ENCODE measurements at places on chromosomes 5 and 9.
A peak's percentile ranks its signal among the peaks of the same experiment; 100 is the strongest.

DNA sequence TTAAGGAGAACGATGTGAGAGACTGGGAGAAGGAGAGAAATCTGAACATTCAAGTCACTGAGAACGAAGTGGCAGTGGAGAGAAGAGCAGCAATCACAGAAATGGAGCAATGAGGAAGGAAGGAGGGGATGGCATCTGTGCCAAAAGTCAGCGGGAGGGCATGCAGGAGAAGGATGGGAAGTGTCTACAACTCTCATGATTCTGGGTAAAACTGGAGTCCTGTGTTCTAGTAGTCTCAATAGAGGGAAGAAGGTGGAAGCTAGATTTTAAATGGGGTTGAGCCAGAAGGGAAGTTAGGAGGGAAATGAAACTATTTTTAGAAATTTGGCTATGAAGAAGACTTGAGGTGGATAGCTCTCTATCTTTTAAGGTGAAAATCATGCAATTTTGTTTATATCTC, 39.1 kb upstream of the SPATA31C2 start:
- DNase-seq = no peak

GRCh38 chr5:139399501-139400121, 4.3 kb downstream of the SPATA24 start:
- no peak for DNase-seq

DNA sequence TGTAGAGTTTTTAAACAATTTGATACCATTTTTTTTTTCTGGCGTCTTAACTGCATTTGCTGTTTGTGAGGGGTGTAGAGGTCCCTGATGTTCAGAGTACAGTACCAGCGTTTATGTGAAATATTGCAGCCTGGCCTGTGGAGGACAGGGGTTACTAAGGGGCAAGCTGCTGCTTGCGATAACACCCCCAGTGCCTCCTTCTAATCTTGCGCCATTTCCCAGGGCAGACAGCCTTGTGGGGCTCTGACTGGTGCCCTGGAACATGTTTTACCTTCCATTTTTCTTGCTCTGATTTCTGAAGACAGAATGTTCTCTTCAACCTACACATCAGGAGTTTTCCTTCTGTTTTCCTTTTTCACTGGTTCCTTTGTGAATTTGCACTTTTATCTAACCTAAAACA, 142.9 kb downstream of the DOCK8 start:
- DNase-seq = no peak

DNA sequence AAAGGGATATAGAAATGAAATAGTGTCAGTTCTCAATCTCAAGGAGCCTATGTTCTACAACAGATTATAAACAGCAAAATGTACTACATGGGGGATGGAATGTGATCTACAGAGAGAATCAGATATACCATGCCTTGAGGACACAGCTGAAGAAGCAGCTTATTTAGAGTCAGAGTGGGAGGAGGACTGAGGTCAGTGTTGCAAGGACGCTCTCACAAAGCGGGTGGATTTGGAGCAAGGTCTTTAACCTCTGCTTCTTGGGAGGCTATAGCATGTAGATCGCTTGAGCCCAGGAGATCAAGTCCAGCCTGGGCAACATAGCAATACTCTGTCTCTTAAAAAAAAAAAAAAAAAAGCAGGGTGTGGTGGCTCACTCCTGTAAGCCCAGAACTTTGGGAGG, 32.8 kb upstream of the PLIN2 start:
- no peak for DNase-seq

- no peak for DNase-seq
Observed at GRCh38 chr9:80899208-80899607, 790.1 kb downstream of the TLE1 start.

- no peak for DNase-seq
Observed at GRCh38 chr5:170426149-170426767, 37.1 kb upstream of the KCNMB1 start.

GRCh38 chr5:170434966-170435605, 45.9 kb upstream of the KCNMB1 start:
- peak; percentile 50 for DNase-seq

DNA sequence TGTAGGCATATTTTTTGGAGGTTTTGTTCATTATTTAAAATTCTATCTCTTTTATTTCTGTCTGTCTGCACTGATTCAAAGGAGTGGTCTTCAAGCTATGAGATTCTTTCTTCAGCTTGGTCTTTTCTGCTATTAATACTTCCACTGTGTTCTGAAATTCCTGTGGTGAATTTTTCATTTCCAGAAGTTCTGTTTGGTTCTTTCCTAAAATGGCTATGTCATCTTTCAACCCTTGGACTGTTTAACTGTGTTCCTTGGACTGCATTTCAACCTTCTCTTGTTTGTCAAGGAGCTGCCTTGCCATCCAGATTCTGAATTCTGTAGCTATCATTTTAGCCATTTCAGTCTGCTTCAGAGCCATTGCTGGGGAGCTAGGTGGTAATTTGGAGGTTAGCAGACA, 76.3 kb downstream of the CERT1 start:
- no peak for DNase-seq

GRCh38 chr5:82754759-82755158, 322.4 kb downstream of the TMEM167A start:
- no peak for DNase-seq

DNA sequence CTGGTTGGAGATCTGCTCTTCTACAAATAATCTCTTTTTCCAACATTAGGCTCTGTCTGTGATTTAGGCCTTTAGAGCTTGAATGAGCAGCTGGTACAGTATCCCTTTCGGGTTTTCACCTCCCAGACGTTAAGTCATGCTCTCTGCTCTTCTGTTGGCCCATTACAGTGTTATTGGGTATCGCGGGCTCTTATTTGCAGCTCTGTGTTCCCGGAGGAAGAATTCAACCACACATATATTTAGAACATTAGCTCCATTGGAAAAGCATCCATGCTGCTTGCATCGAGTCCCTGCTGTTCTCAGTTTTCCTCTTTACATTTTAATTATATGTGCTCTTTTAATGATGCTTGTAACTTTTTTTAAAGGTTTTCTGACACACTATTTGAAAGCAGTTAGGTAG, 278.0 kb upstream of the ADCY2 start:
- DNase-seq = no peak

GRCh38 chr9:27108981-27109541, at the start of gene TEK:
TEK (plus strand) TSS chr9:27109225; CDS start chr9:27109591, 366 bp downstream.
- DNase-seq = no peak

GRCh38 chr9:109027176-109027575, 13.9 kb upstream of the CTNNAL1 start:
- no peak for DNase-seq

- no peak for DNase-seq
Observed at GRCh38 chr9:100700689-100701318, 122.9 kb downstream of the CAVIN4 start.

- DNase-seq = no peak
Observed at GRCh38 chr9:1917396-1917935, 97.7 kb upstream of the SMARCA2 start.

GRCh38 chr5:137629646-137630045, 106.2 kb downstream of the KLHL3 start:
- DNase-seq = peak; percentile 9

Measured in effector memory CD8-positive, alpha-beta T cell (primary cell).